ENCODE measurements at places on chromosomes 5 and 9. TPM values are rescaled to one million over a fixed set of nuclear protein-coding genes. Genes with fewer than 3 reads are reported as not detected.
A peak's percentile ranks its signal among the peaks of the same experiment; 100 is the strongest.

The ANKRD18A gene
- 22.3 TPM for total RNA-seq

The TEX48 gene
- total RNA-seq: not detected

The ADAMTSL1 gene
- not detected for total RNA-seq

The PKN3 gene
- 0.96 TPM for total RNA-seq

The CKMT2 gene
- total RNA-seq: not detected

The WWC1 gene
- total RNA-seq: 5.4 TPM

The SMARCA2 gene
- total RNA-seq: 296 TPM

The FOXD4 gene
- total RNA-seq: not detected

The CHSY3 gene
- not detected for total RNA-seq

The PCDHB16 gene
- not detected for total RNA-seq

The MYOZ3 gene
- total RNA-seq: not detected

The AFAP1L1 gene
- 0.52 TPM for total RNA-seq

- H3K27me3 ChIP-seq: no peaks in the 10 kb centered on the region
- no peak overlapping the region for H3K27ac ChIP-seq
- peaks cover 3% of the 10 kb centered on the region for H3K36me3 ChIP-seq
- no peak overlapping the region for H3K4me3 ChIP-seq
- DNase-seq: no peak
These were observed 70.1 kb downstream of the PCSK5 start for GRCh38 chr9:75960551-75960950.

DNA sequence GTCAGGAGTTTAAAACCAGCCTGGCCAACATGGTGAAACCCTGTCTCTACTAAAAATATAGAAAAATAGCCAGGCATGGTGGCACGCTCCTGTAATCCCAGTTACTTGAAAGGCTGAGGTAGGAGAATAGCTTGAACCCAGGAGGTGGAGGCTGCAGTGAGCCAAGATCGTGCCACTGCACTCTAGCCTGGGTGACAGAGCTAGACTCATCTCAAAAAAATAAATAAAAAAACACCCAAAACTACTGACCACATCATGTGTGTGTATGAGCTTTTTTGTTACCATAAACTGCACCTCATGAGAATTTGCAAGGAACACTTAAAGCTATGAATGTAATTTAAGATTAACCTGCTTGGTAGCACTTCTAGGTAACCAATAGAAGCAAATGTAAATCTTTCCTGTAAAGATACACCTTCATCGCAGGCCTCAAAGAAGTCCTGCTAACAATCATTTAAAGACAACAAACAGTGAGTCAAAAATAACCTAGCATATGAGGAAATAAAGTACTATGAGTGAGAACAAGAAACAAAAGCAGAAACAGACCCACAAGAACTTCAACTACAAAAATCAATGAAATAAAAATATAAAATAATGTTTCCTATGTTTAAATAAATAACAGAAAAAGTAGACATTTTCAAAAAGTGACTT is 13.0 kb downstream of the SLC38A9 start:
- H3K4me1 ChIP-seq: peaks cover 12% of the 10 kb centered on the region
- H3K27me3 ChIP-seq: no peaks in the 10 kb centered on the region
- peaks cover 2% of the 10 kb centered on the region for H3K36me3 ChIP-seq
- H3K4me3 ChIP-seq: no peak overlapping the region

- peaks cover 2% of the 10 kb centered on the region for H3K4me1 ChIP-seq
- H3K27me3 ChIP-seq: peaks cover 40% of the 10 kb centered on the region
- DNase-seq: no peak
- no peaks in the 10 kb centered on the region for H3K36me3 ChIP-seq
These were observed 98.0 kb upstream of the MAP1B start for GRCh38 chr5:72009280-72009679.

DNA sequence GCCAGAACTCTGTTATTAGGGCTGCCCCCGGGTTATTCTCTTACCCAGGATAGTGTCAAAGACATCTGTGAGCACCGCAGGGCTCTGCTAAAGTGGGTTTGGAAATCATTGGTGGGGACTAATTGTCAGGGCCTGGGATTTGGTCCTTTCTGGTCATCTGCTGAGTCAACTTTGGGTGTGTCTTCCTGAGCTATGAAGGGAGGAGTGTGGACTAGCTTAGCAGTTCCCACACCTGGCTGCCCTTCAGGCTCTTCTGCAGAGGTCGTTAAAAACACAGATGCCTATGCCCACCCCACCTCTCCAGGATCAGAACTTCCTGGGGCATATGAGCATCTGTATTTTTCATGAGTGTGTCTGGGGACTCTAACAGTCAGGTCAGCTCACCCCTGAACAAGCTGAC is 352.2 kb downstream of the SLIT3 start:
- peaks cover 2% of the 10 kb centered on the region for H3K36me3 ChIP-seq
- no peaks in the 10 kb centered on the region for H3K27me3 ChIP-seq
- no peak overlapping the region for H3K4me3 ChIP-seq
- H3K27ac ChIP-seq: no peak overlapping the region

DNA sequence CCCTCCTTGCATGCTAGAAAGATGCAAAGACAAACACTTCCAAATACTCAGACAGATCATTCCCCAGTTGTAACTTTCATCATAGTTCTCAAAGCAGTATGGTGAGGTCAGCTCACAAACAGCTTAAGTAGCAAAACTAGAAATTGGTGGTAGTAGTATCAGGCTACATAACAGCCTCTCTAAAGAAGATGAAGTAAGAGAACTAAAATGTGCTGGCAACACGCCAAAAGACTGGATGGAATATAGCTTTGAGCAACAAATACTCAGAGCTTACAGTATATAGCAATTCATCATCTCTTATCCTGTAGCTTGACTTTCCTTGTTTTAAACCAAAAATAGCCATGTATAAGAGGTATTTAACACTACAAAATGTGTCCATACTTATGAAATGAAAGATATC is 7.5 kb downstream of the PFDN1 start:
- peaks cover 43% of the 10 kb centered on the region for H3K4me1 ChIP-seq
- no peaks in the 10 kb centered on the region for H3K27me3 ChIP-seq
- peaks cover 10% of the 10 kb centered on the region for H3K36me3 ChIP-seq
- DNase-seq: no peak
- H3K27ac ChIP-seq: peak overlapping the region; percentile 8

- no peak for DNase-seq
- no peaks in the 10 kb centered on the region for H3K36me3 ChIP-seq
- H3K27me3 ChIP-seq: no peaks in the 10 kb centered on the region
- H3K27ac ChIP-seq: no peak overlapping the region
- H3K4me1 ChIP-seq: no peaks in the 10 kb centered on the region
- no peak overlapping the region for H3K4me3 ChIP-seq
These were observed 36.5 kb upstream of the TENT4A start for GRCh38 chr5:6676702-6677101.

GRCh38 chr5:172115541-172115982 is 72.5 kb downstream of the STK10 start:
- H3K27me3 ChIP-seq: no peaks in the 10 kb centered on the region
- DNase-seq: no peak
- H3K4me3 ChIP-seq: peak overlapping the region; percentile 81
- peak overlapping the region; percentile 97 for H3K27ac ChIP-seq
- peaks cover 59% of the 10 kb centered on the region for H3K4me1 ChIP-seq

- no peaks in the 10 kb centered on the region for H3K36me3 ChIP-seq
- H3K4me1 ChIP-seq: peaks cover 4% of the 10 kb centered on the region
- no peaks in the 10 kb centered on the region for H3K27me3 ChIP-seq
- H3K4me3 ChIP-seq: no peak overlapping the region
These were observed 52.3 kb upstream of the CD180 start for GRCh38 chr5:67248703-67249589.

GRCh38 chr5:607541-608428 is 4.4 kb upstream of the CEP72 start:
- H3K27me3 ChIP-seq: peaks cover 36% of the 10 kb centered on the region
- no peak overlapping the region for H3K4me3 ChIP-seq
- peaks cover 21% of the 10 kb centered on the region for H3K4me1 ChIP-seq

DNA sequence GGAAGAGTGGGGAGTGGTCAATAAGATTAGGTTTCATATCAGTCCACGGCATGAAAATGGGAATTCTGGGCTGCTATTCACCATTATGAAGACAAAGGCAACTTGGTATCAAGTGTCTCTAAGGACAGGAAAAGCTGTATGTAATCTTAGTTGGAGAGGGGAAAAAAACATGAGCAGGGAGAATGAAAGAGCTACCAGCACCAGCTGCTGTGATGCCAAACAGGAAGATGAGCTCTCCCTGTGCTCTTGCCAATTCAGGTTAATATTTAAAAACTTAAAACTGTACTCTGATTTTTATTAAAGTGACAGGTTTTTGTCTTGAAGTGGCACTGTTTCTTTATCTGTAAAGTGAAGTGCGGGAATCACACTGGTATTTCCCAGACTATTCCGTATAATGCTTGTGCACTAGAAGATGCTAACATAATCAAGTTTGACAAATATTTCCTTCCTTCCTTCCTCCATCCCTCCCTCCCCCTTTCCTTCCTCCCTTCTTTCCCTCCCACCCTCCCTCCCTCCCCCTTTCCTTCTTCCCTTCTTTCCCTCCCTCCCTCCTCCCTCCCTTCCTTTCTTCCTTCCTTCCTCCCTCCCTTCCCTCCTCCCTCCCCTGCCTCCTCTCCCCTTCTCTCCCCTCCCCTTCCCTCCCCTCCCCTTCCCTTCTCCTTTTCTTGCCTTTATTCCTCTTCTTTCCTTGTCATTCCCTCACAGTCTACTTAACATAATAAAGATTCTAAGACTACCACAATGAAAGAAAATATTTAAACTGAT is 1383.0 kb upstream of the C9orf72 start:
- no peaks in the 10 kb centered on the region for H3K36me3 ChIP-seq
- H3K4me1 ChIP-seq: no peaks in the 10 kb centered on the region
- H3K27me3 ChIP-seq: no peaks in the 10 kb centered on the region

DNA sequence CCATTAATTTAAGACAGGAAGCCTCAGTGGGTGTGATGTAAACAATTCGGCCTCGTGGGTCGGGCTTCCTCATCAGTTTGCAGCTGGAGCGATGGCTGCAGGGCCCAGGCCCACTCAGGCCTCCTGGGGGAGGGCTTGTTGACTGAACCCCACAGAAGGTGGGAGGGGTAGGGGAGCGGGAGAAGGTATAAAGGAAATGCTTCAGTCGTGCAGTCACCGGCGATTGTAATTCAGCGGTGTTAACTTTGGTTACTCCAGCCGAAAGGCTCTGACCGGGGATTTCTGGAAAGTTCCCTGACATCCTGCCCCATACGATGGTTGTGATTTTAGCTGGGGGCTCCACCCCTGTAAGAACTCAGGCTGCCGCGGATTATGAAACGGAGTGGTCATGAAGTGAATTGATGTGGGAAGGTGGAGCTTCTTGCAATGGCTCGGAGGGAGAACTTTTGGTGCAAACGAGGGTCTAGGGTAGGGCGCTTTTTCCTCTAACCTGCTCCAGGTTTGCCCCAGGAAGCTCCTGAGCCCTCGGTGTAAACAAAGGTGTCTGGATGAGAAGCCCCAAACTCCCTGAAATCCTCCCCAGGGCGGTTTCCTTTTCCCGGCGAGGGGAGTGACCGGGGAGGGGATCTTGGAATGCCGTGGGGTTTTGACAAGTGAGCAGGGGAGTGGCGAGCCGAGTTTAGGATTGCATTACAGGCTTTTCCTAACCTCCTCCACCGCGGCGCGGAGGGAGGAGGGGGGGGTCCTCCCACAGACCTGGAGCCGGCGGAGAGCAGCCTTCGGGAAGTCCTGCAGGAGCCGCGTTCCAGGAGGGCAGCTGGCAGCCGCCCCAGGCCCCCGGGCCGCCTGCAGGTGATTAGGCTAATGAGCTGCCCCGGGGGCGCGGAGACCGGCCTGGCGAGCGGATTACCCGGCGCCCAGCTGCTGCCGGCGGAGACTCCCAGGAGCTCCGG is 215.5 kb downstream of the PDZD2 start:
- no peak overlapping the region for H3K27ac ChIP-seq
- H3K4me3 ChIP-seq: peak overlapping the region; percentile 85
- H3K4me1 ChIP-seq: peaks cover 13% of the 10 kb centered on the region

GRCh38 chr5:82004511-82004910 is 32.7 kb downstream of the ATG10 start:
- H3K4me3 ChIP-seq: no peak overlapping the region
- H3K27ac ChIP-seq: no peak overlapping the region
- H3K27me3 ChIP-seq: no peaks in the 10 kb centered on the region
- no peaks in the 10 kb centered on the region for H3K36me3 ChIP-seq

- no peaks in the 10 kb centered on the region for H3K36me3 ChIP-seq
- DNase-seq: no peak
- H3K27me3 ChIP-seq: no peaks in the 10 kb centered on the region
- H3K4me3 ChIP-seq: no peak overlapping the region
These were observed 244.7 kb upstream of the GRAMD2B start for GRCh38 chr5:126178521-126178920.

- peaks cover 4% of the 10 kb centered on the region for H3K4me1 ChIP-seq
- no peak for DNase-seq
- H3K27ac ChIP-seq: no peak overlapping the region
- peaks cover 10% of the 10 kb centered on the region for H3K27me3 ChIP-seq
- no peaks in the 10 kb centered on the region for H3K36me3 ChIP-seq
- no peak overlapping the region for H3K4me3 ChIP-seq
These were observed 146.5 kb upstream of the TLX3 start for GRCh38 chr5:171162596-171162995.

DNA sequence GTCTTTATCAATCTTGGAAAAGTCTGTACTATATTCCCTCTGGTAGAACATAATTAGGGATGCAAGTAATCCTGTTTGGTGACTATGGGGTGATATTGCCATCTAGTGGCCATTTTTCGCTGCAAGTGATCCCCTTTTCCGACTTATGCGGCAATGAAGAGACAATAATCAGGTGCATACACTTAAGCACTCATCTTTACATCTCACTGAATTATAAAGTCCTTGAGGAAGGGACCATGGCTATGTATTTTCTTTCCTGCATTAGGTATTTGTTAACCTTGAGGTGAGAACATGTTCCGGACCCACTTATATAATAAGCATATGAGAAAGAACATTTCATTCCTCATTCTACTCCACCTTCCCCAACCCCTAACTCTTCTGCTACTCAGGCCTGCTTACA is 19.6 kb upstream of the LIX1 start:
- H3K4me1 ChIP-seq: peaks cover 8% of the 10 kb centered on the region
- no peak overlapping the region for H3K27ac ChIP-seq
- H3K27me3 ChIP-seq: no peaks in the 10 kb centered on the region
- peaks cover 4% of the 10 kb centered on the region for H3K36me3 ChIP-seq

DNA sequence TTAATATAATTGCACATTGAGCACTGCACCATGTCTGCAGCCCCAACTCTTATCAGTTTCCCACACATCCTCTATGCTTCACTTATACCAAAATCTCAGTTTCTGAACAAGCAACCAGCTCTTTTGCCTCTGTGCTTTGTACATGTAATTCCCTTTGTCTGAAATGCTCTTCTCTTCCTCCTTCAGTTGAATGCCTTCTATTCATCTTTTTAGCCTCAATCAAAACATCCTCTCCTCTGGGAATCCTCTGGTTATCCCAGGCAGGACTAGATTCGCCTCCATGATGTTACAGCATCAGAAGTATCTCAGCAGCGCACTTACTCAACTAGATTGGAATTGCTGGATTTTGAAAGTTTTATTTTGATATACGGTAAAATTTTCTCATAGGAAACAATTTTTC is 143.3 kb downstream of the GAS1 start:
- DNase-seq: no peak
- peaks cover 9% of the 10 kb centered on the region for H3K27me3 ChIP-seq
- no peaks in the 10 kb centered on the region for H3K36me3 ChIP-seq

DNA sequence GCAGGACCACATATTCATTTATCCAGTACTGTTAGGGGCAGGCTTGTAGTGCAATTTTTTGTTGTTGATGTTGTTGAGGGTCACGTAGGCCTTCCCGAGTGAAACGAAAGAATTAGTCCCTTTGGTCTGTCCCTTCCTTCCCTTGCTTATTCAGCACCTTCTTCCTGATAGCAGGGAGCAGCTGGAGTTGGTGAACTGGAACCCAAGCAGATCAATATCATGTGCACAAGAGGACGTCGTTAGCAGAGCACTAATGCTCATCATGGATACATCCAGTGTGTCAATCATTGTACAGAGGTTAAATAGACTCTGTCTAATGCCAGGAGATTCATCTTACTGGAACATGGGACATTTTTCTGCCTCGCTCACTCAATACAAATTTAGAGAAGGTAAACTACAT is 33.0 kb upstream of the MAP1B start:
- no peaks in the 10 kb centered on the region for H3K36me3 ChIP-seq
- no peak overlapping the region for H3K27ac ChIP-seq
- DNase-seq: no peak
- H3K4me3 ChIP-seq: no peak overlapping the region
- peaks cover 41% of the 10 kb centered on the region for H3K27me3 ChIP-seq
